ENCODE measurements at places on chromosomes 1 and 21.

- peak; percentile 96 for DNase-seq
Observed at GRCh38 chr1:46401964-46402626, 8.0 kb downstream of the FAAH start.

DNA sequence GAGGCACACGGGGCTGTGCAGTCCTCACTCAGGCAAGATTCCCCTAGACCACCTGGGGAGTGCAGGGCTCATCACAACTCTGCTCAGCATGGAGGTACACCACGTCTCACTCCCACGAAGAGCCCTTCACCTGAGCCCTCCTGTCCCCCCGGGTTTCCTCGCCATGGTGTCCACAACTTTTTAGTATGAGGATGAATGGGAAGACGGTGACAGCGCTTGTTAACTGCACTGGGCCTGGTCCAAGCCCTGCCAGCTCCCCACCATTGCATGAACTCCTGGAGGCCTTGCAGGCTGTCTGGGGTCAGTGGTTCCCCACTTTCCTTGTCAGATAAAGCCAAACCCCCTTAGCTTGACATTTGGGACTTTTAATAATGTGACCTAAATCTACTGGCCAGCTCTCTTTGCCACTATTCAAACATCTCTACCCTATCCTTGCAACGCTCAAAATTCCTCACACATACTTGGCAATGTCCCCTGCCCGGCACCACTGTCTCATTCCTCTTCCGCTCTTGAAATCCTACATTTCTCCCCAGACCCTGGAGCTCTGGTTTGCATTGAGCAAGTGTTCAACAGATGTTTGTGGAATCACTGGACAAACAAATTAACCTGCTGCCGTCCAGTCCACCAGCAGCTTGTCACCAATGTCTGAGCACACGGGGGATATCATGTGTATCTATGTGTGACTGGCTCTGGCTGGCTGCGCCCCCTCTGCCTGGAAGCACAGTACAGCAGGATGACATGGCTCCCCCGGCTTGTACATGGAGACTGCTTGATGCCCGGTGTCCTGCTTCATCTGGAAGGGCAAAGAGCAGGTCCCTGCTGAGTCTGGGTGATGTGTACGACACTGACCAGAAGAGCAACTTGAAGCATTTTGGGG lies 11.2 kb downstream of the TMEM9 start:
- no peak for DNase-seq

- peak; percentile 98 for DNase-seq
Observed at GRCh38 chr1:3772027-3772714, 378 bp upstream of the SMIM1 start.

DNA sequence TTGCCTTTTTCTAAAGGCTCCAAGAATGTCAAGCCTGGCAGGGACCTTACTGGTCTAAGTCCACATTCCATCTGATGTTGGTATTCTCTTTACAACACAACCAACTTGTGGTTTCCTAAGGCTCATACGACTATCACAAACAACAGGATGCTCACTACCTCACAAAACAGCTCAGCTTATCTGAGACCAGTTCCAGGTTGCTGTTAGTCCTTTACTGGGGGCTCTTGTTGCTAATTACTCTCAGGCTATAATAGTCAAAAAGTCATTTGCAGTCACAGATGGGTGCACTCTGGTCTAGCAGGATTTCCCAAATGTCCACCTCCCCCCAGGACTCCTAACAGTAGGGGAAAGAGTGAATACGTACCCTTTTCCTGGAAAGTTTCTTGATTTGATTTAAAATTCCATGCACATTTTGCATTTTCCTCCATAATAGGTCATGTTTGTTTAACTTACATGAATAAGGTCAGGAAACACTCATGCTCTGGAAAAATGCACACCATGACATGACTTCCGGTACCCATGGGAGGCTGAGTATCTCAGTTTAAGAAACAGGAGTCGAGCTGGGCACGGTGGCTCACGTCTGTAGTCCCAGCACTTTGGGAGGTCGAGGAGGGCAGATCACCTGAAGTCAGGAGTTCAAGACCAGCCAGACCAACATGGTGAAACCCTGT lies 16.0 kb downstream of the LCK start:
- DNase-seq, result no peak

DNA sequence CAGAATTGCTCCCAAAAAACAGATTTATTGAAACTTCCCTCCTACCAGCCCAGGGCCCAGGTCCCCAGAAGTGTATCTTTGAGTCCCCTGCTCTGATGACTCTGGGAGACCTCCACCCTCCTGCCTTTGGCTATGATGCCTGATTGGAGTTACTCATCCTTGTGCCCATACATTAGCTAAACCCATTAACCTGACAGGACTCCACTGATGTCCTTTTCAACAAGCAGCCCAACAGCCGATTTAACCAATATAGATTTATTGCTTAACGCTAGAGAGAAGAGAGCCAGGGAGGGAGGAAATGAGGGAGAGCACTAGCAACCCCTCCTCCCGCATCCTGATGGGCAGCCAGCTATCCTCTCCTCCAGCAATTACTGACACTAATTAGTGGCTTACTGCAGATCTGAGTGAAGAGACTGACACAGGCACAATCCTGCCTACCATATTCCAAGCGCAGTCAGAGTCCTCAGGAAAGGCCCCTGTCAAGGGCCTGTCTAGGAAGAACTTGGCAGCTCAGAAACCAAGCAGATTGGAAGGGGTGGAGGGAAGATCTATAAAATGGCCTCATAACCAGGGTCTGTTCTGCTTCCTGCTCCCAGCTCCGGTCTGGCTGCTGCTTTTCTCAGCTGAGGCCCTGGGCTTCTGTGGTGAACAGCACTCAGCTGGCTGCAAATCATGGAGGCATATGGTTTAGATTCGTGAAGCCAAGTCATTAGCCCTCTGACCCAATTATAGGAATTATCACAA lies 484.5 kb upstream of the DAB1 start:
- DNase-seq, result no peak

DNA sequence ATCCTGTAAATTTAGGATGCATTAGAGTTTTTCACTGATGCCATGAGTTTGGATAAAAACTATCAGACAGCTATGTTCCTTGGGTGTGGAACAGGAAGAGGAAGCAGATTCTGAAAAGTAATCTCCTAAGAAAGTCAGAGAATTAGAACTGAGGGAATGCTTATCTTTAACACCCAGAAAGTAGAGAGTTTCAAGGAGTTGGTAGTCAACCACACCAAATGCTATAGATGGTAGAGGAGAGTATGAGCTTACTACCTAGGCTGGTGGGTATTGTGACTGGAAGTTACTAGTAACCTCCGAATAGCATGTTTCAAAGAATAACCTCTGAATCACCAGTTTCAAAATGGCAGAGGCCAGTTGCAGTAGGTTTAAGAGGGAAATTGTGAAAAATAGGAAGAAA lies 288.0 kb downstream of the HMCN1 start:
- DNase-seq, result no peak

GRCh38 chr1:206829875-206830274 lies 35.5 kb upstream of the IL20 start:
- no peak for DNase-seq

GRCh38 chr1:9601942-9602793 lies 13.5 kb downstream of the TMEM201 start:
- DNase-seq, result no peak

- no peak for DNase-seq
Observed at GRCh38 chr1:19310720-19311502, 1.0 kb downstream of the AKR7A2 start.

DNA sequence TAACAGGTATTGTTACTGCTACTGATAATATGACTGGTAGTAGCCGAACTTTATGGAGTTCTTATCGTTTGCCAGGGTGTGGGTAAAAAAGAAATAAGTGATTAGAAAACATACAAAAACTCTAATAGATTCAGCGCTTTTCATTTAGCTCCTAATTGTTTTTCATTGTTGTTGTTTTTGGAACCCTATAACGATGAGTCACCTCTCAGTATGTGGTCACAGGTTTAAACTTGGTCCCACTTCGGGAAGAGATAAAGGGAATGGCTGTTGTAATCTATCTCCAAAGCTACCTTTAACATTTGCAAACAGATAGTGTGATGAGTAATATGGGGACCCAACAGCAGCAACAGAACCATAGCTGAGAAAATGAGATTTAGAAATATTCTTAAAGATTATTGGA lies 62.7 kb upstream of the BCL10 start:
- DNase-seq, result no peak

- no peak for DNase-seq
Observed at GRCh38 chr1:35629051-35629450, 12.3 kb downstream of the PSMB2 start.

DNA sequence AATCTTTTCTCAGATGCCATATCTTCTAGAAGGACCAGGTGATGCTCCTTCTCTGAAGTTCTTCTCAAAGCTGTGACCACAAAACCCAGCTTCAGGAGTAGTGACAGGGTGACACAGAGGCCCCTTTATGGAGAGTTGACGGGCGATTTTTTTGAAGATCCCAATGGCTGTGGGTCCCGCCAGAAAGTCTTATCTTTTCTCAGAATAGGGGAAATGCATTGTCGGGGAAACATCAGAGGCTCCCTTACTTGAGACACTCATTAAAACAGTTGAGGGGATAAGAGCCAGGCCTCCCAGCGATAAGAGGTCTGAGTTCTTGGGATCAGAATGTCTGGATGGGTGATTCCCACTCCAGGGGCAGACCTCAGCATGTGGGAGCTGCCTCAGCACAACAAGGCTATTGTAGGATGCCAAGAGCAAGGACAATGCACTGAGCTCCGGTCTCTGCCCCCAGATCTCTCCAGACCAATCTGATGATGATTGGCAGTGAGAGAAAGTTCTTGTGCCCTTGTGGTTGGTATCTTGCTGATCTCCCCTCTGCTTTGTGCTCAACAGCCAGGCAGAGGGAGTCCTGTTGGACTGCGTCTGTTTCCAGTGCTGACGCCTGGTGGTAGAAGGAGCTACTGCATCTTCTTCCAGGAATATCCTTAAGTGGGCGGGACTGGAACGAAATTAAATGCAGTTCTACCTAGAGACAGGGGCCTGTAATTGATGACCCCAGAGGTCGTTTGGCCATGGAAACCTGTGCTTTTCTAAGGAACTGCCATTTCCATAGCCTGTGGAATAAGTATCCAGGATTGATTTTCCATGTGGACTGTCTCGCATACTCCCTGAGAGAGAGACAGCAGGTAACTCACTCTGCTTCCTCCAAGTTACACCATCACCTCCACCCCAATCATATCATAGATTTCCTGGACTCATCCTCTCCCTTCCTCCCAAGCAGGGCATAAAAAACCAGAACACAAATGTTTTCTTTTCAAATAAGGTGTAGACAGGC lies 6.8 kb upstream of the ACKR1 start:
- peak; percentile 74 for DNase-seq

GRCh38 chr1:110579460-110579859 lies 26.7 kb downstream of the KCNA2 start:
- no peak for DNase-seq

Measured in pancreas (tissue), 10 donors.